ENCODE measurements at places on chromosomes 7 and 10. TPM values are rescaled to one million over a fixed set of nuclear protein-coding genes. Genes with fewer than 3 reads are reported as not detected.

- H3K36me3 ChIP-seq, result no peaks in the 10 kb centered on the region
- H3K27me3 ChIP-seq, result no peaks in the 10 kb centered on the region
- DNase-seq, result no peak
- H3K4me1 ChIP-seq, result no peaks in the 10 kb centered on the region
- H3K27ac ChIP-seq, result no peak overlapping the region
Measured at GRCh38 chr7:75756991-75757676, 14.9 kb downstream of the CCL26 start.

GRCh38 chr7:48876087-48876486, 48.3 kb upstream of the CDC14C start:
- H3K27me3 ChIP-seq, result no peaks in the 10 kb centered on the region
- no peak for DNase-seq
- no peak overlapping the region for H3K27ac ChIP-seq
- H3K36me3 ChIP-seq, result no peaks in the 10 kb centered on the region
- H3K4me3 ChIP-seq, result no peak overlapping the region

The CALD1 gene
- 462 TPM for total RNA-seq

The TMEM229A gene
- not detected for total RNA-seq

GRCh38 chr10:34681933-34682332, 133.2 kb downstream of the PARD3 start:
- no peaks in the 10 kb centered on the region for H3K36me3 ChIP-seq
- H3K4me1 ChIP-seq, result no peaks in the 10 kb centered on the region
- H3K27ac ChIP-seq, result no peak overlapping the region
- no peak overlapping the region for H3K4me3 ChIP-seq
- H3K27me3 ChIP-seq, result no peaks in the 10 kb centered on the region

GRCh38 chr7:99365318-99366141, 9.0 kb upstream of the ARPC1B start:
- no peaks in the 10 kb centered on the region for H3K27me3 ChIP-seq
- peak overlapping the region; percentile 62 for H3K27ac ChIP-seq
- H3K4me3 ChIP-seq, result no peak overlapping the region
- H3K36me3 ChIP-seq, result peaks cover 49% of the 10 kb centered on the region
- no peaks in the 10 kb centered on the region for H3K4me1 ChIP-seq

The PODXL gene
- 6.4 TPM for total RNA-seq

- H3K27ac ChIP-seq, result no peak overlapping the region
- peaks cover 26% of the 10 kb centered on the region for H3K36me3 ChIP-seq
- peaks cover 39% of the 10 kb centered on the region for H3K4me1 ChIP-seq
Measured at GRCh38 chr10:122077311-122077875, 88.4 kb downstream of the TACC2 start.

The LIPK gene
- total RNA-seq, result 1.9 TPM

DNA sequence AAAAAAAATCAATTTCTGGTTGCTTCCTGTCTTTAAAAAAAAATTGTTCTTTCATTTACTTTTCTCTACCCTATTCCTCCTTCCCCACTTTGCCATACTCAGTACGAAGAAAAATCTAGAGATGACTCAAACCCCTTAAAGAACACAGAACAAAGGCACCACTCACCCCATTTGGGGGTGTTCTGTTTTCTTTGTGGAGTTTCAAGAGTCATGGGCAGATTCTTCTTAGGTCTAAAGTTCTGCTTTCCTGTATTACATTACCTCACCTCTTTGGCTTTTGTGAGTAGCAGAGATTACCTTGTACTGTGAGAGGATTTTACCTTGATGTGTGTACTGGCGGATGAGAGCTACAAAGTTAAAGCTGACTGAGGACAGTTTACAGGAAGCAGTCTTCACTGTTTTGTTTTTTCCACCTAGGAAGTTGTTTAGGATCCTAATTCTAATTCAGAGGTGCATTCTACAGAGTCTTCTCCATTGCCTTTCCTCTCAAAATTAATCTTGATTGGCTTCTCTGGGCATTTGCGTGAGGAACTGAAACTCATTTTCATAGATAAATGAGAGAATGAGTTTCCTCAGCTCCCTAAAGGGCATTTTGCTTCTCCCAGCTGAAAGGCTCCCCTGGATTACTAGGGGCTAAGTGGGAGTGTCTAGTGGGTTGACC, 20.7 kb downstream of the AVL9 start:
- H3K27ac ChIP-seq, result no peak overlapping the region
- peaks cover 4% of the 10 kb centered on the region for H3K4me1 ChIP-seq
- H3K27me3 ChIP-seq, result no peaks in the 10 kb centered on the region
- DNase-seq, result no peak

DNA sequence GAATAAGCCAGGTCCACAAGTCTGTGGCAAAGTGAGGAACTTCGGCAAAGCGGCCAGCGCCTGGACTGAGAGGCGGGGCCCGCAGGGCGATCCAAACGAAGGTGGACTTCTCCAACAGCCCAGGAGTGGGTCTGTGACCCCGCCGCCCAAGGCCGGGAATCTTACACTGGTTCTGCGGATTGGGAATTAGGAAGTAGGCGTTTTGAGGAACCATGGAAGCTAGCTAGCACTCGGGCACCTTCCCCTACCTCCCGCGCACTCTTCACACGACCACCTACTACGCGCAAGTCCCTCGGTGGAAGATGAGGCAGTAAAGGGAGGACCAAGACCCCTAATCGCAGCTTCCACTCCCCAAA, 570 bp upstream of the ARF5 start:
- peak overlapping the region; percentile 96 for H3K27ac ChIP-seq
- peaks cover 60% of the 10 kb centered on the region for H3K4me1 ChIP-seq
- DNase-seq, result no peak

The ANKRD61 gene
- not detected for total RNA-seq

DNA sequence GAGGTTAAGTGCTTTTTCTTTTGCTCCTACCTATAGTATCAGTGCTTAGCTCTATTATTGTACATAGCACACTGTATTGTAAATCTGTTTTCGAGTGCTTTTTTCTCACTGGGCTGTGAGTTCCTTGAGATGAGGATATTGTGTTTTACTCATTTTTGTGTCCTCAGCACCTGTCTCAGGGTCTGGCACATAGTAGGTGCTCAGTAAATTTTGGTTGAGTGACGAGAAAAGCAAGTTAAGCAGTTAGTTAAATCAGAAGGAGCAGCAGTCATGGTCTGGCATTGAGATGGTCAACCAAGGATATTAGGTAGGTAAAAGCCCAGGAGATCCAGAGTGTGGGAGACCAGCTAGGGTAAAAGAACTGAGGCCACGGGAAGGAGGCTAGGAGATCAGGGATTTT, 51.2 kb downstream of the AP3M1 start:
- H3K27me3 ChIP-seq, result no peaks in the 10 kb centered on the region
- H3K4me3 ChIP-seq, result no peak overlapping the region
- DNase-seq, result no peak
- peaks cover 100% of the 10 kb centered on the region for H3K36me3 ChIP-seq
- no peak overlapping the region for H3K27ac ChIP-seq

The SLC13A1 gene
- total RNA-seq, result not detected

DNA sequence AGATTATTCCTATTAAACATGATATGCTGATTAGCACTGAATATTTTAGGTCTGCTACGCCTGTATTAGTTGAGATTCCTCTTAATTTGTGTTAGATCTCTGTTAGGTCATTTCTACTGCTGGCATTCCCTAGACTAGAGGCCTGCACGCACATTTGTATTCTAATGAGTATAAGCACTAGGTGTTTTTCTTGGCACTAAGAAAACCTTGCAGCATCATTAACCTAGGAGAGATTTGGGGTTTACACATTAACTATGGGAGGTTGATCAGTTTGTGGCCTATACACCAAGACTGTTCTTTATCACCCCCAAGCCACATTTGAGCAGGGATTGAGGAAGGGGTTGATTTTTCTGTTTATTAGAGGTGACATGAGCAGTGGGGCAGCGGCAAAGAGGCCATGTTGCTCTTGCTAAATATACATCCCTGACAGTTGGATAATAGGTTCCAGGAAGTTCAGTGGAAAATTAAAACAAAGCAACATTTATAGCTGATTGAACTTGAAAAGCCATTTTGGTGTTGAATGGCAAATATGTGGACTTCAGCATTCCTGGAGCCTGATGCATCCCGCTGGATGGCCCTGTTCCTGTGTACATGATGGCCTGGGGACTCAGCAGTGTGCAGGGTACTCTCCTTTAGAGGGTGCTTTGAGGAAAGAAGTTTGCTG, 65.2 kb downstream of the GBF1 start:
- H3K27ac ChIP-seq, result no peak overlapping the region
- no peaks in the 10 kb centered on the region for H3K27me3 ChIP-seq
- no peak for DNase-seq
- H3K4me3 ChIP-seq, result no peak overlapping the region
- no peaks in the 10 kb centered on the region for H3K36me3 ChIP-seq
- peaks cover 43% of the 10 kb centered on the region for H3K4me1 ChIP-seq

- no peak overlapping the region for H3K4me3 ChIP-seq
- no peak for DNase-seq
- H3K36me3 ChIP-seq, result no peaks in the 10 kb centered on the region
- peaks cover 42% of the 10 kb centered on the region for H3K27me3 ChIP-seq
Measured at GRCh38 chr10:96321822-96322221, 17.6 kb downstream of the DNTT start.

The C10orf71 gene
- total RNA-seq, result under 0.01 TPM

DNA sequence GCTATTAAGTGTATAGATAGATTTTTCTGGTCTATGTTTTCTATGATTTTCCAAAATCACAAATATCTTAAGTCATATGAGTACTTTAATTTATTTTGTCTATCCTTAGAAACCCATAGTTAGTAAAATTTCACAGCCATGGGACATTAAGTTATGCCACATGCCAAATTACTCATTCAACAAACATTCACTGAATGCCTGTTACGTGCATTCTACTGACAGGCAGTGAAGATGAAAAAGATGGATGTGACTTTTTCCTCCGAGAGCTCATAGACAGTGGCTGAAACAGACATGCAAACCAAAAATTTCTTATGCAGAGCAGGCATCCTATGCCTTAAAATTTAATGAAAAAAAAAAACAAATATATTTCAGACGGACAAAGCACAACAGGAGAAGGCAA, 84.9 kb downstream of the CHRM2 start:
- no peak overlapping the region for H3K4me3 ChIP-seq
- H3K27me3 ChIP-seq, result no peaks in the 10 kb centered on the region
- DNase-seq, result no peak
- no peaks in the 10 kb centered on the region for H3K36me3 ChIP-seq
- H3K27ac ChIP-seq, result no peak overlapping the region

DNA sequence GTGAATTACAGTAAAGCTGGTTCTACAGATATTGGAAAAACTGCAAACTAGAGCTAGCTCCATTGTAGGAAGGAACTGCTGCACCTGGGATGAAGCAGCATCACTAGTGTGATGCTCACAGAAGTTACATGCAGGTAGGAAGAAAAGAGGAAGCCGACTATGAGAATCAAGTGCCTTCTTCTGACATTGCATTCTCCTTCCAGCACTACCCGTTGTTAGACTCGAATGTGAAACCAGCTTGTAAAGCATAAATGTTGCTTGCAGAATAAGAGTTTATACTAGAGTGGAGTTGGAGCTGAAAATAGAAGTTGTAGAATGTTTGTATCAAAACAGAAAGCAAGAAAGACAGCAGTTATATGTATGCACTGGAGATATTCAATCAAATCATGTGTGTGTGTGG, 49.9 kb downstream of the TRIM24 start:
- H3K4me1 ChIP-seq, result no peaks in the 10 kb centered on the region
- H3K4me3 ChIP-seq, result no peak overlapping the region
- no peak overlapping the region for H3K27ac ChIP-seq
- DNase-seq, result no peak
- H3K27me3 ChIP-seq, result no peaks in the 10 kb centered on the region
- H3K36me3 ChIP-seq, result peaks cover 54% of the 10 kb centered on the region

The PBLD gene
- total RNA-seq, result 2.7 TPM

- no peak overlapping the region for H3K4me3 ChIP-seq
- no peak for DNase-seq
- no peaks in the 10 kb centered on the region for H3K36me3 ChIP-seq
- no peak overlapping the region for H3K27ac ChIP-seq
- H3K4me1 ChIP-seq, result no peaks in the 10 kb centered on the region
- H3K27me3 ChIP-seq, result no peaks in the 10 kb centered on the region
Measured at GRCh38 chr7:7129381-7129780, 53.0 kb upstream of the C1GALT1 start.

- no peaks in the 10 kb centered on the region for H3K27me3 ChIP-seq
- no peak for DNase-seq
- no peak overlapping the region for H3K27ac ChIP-seq
- H3K4me3 ChIP-seq, result no peak overlapping the region
- no peaks in the 10 kb centered on the region for H3K36me3 ChIP-seq
- no peaks in the 10 kb centered on the region for H3K4me1 ChIP-seq
Measured at GRCh38 chr7:135285547-135286233, 52.1 kb downstream of the STRA8 start.

DNA sequence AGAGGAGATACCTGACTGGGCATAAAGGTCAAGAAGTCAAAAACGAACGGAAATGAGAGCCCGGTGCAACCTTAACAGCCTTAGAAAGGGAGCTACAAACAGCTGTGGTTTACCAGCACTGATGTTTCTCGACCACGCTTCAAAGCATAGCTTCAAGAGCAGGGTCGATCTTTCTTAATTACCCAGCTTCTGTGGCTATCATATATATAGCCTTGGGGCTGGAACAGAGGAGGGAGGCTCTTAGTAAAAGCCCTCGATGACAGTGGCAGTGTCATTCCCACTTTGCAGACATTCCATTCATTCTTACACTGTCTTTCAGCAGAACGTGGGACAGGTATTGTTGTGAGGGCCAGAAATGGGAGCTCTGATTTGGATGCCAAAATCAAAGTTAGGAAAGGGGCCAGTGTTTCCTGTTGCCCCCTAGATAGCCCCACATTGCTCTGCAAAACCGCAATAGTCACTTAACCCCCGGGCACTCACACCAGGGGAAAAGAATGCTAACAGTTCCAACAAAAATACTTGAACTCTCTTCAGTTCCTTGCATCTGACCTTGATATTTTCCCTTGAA, 141.5 kb downstream of the MTPAP start:
- H3K4me1 ChIP-seq, result no peaks in the 10 kb centered on the region
- DNase-seq, result no peak

GRCh38 chr10:110553905-110554304, 13.6 kb upstream of the SMC3 start:
- H3K27me3 ChIP-seq, result no peaks in the 10 kb centered on the region
- no peak for DNase-seq
- no peak overlapping the region for H3K27ac ChIP-seq
- H3K4me3 ChIP-seq, result no peak overlapping the region

GRCh38 chr7:7427363-7427762, 108.3 kb downstream of the COL28A1 start:
- no peaks in the 10 kb centered on the region for H3K27me3 ChIP-seq
- DNase-seq, result no peak
- no peak overlapping the region for H3K4me3 ChIP-seq
- no peak overlapping the region for H3K27ac ChIP-seq
- H3K36me3 ChIP-seq, result no peaks in the 10 kb centered on the region
- H3K4me1 ChIP-seq, result peaks cover 4% of the 10 kb centered on the region

GRCh38 chr7:51666266-51666665, 349.7 kb upstream of the COBL start:
- no peaks in the 10 kb centered on the region for H3K27me3 ChIP-seq
- H3K36me3 ChIP-seq, result no peaks in the 10 kb centered on the region
- no peak overlapping the region for H3K4me3 ChIP-seq
- DNase-seq, result no peak
- no peaks in the 10 kb centered on the region for H3K4me1 ChIP-seq
- no peak overlapping the region for H3K27ac ChIP-seq

The MYH16 gene
- total RNA-seq, result 0.76 TPM

The EPHA1 gene
- total RNA-seq, result 67.3 TPM

The TMEM213 gene
- total RNA-seq, result not detected

The ANKRD30A gene
- total RNA-seq, result not detected

The AKR1C3 gene
- 79.3 TPM for total RNA-seq

- no peaks in the 10 kb centered on the region for H3K4me1 ChIP-seq
- peak overlapping the region; percentile 58 for H3K27ac ChIP-seq
- no peaks in the 10 kb centered on the region for H3K27me3 ChIP-seq
Measured at GRCh38 chr7:150799156-150799555, 1.0 kb downstream of the TMEM176B start.

The NUTM2E gene
- total RNA-seq, result not detected

Data from esophagus squamous epithelium (tissue), 5 donors.